ENCODE measurements at places on chromosomes 7 and 10. TPM values are rescaled to one million over a fixed set of nuclear protein-coding genes. Genes with fewer than 3 reads are reported as not detected.

The SFTPA1 gene
- total RNA-seq, result not detected

- peak; percentile 35 for DNase-seq
Observed at GRCh38 chr10:11874568-11875493, 51.7 kb downstream of the PROSER2 start.

DNA sequence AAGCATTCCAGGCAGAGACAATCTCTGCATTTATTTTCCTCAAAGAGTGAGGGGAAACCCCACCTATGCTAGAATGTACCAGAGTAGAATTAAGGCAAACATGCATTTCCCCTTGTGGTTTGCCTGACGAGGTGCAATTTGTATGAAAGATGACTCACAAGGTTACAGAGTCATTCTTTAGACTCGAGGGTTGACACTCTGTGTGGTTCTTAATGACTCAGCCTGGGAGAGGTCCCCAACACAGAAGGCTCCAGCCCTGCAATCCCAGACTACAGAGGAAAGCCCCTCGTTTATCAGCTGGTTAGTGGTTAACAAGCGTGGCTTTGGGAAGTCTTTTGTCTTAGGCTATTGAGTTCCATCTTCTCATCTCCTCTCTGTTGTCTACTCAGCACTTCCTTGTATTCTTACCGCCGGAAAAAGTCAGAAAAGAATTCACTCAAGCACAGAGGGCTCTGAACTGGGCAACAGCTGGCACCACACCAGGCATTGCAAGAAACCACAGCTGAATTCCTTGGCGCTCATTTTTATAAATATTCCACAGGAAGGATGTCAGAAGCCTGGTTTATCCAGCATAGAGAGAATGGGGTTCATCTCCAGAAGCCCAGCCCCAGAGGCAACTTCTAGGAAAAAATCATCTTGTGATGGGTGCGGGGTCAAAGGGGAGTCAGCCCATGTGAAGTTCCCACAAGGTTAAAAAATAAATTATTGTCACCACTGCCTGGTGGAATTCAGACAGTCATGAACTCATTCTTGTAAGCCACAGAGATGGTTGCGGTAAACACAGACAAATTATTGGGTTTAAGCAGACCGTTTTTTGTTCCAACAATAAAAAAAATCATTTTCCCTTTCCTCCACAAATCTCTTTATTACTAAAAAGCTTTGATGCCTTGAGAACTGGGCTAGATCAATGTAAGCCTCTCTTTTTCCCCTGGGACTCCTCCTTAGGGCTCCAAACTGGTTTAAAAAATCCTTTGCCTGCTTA, 24.5 kb upstream of the SVIL start:
- no peak for DNase-seq

DNA sequence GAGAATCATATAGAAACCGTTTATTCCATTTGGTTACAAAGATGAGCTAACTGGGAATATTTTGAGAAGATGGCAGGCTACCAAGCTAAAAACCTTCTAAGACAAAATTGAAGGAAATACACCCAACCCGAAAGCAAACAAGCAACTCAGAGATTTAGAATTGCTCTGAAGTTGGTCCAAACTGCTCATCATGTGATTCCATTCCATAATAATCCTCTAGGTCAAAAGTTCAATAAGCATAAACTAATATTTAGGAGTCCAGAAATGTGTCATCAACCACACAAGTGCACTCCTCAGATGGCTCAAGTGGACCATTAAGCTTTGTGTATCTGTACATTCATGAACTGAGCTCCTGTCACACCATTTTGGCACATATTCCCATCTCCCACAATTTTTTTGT, 28.7 kb downstream of the DGKI start:
- no peak for DNase-seq

DNA sequence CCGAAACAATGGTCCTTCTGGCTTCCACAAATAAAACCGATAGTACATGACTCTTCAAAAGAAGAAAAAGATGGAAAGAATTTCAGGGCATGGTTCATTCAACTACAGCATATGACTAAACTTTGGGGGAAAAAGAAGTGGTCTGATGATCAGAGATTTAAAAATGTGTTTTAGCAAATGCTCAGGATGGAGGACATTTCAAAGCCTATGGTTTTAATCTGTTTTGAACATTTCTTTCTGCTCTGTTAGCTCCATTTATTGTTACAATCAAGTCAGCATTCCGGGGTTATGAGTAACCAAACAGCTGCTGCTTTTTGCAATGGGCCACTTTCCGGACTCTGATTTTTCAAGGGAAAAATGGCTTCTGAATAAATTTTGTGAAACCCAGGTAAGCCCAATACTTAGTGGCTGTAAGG, 142.4 kb downstream of the CUBN start:
- no peak for DNase-seq

The KBTBD2 gene
- 34.1 TPM for total RNA-seq

- no peak for DNase-seq
Observed at GRCh38 chr7:119010635-119011034, 786.1 kb downstream of the ANKRD7 start.

DNA sequence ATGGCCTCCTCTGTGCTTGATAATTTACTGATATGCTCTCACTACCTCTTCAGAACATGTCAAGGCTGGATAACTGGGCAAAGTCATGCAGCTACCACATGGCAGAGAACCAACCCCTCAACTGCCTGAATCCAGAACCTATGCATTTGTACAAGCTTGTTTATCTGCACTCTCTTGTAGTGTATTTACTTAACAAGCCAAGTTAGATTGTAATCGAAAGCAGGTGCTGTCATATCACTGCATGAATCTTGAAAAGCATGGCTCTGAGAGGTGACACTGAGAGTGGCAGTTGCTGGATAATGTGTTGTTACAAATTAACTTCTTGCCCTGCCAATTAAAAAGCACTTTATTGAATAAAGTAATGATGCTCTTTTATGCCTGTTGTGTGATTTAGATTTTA, 588.6 kb downstream of the NRG3 start:
- no peak for DNase-seq

GRCh38 chr10:103448746-103449145, 3.4 kb downstream of the CALHM2 start:
- peak; percentile 60 for DNase-seq

- peak; percentile 7 for DNase-seq
Observed at GRCh38 chr10:49817845-49818244, 55.7 kb upstream of the OGDHL start.

- DNase-seq, result no peak
Observed at GRCh38 chr7:113060100-113060499, 26.5 kb downstream of the GPR85 start.

The RGS10 gene
- total RNA-seq, result 16.5 TPM

DNA sequence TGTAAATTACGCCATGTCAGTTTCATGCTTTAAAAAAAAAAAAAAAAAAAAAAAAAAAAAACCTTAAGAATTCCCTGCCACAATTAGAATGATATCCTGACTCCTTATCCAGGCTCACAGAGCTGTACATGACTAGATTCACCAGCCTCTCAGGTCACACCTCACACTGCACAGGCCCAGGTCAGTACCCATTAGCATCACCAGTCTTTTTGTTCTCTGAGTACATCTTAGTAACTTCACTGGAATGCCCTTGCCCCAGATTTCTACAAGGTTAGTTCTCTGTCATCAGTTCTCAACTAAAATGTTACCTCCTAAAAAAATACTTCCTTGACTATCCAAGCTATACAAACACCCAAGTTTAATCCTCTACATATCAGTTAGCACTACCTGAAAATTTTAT, 211.0 kb downstream of the LRRN3 start:
- no peak for DNase-seq

GRCh38 chr7:15199482-15199881, 296.9 kb upstream of the DGKB start:
- DNase-seq, result no peak

GRCh38 chr10:78729800-78730199, 339.0 kb upstream of the ZMIZ1 start:
- DNase-seq, result no peak

GRCh38 chr10:14407567-14407966, 76.8 kb upstream of the FRMD4A start:
- no peak for DNase-seq

DNA sequence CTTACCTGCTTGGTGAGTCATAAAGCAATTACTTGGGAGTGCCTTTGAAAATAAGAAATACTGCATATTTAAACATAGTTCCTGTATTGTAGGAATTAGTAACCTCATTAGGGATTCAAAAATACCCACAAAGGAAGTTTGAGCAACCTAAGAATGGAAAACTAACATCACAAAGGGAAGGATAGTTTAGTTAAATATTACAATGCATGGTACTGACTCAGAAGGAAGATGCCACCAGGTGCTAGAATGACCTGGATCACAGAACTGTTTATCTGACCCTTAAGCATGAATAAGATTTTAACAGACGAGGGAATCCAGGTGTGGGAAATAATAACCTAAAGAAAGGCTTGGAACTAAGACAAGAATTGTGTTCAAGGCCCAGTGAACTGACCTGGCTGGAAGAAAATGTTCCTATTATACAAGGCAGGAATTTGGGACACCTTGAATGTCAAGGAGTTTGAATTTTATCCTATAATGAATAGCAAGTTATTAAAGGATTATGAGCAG, 106.4 kb downstream of the GSAP start:
- no peak for DNase-seq

GRCh38 chr7:80858141-80858903, 60.5 kb downstream of the SEMA3C start:
- no peak for DNase-seq

GRCh38 chr10:46006219-46006618, 24.2 kb downstream of the NCOA4 start:
- DNase-seq, result no peak

The PVRIG gene
- total RNA-seq, result not detected

The LRRN3 gene
- 2.3 TPM for total RNA-seq

The ASL gene
- 15.1 TPM for total RNA-seq

The CPA2 gene
- total RNA-seq, result 0.61 TPM
